ENCODE measurements at places on chromosomes 5 and 9.

GRCh38 chr5:2047341-2047927 lies 164.7 kb upstream of the IRX4 start:
- no peak for DNase-seq

DNA sequence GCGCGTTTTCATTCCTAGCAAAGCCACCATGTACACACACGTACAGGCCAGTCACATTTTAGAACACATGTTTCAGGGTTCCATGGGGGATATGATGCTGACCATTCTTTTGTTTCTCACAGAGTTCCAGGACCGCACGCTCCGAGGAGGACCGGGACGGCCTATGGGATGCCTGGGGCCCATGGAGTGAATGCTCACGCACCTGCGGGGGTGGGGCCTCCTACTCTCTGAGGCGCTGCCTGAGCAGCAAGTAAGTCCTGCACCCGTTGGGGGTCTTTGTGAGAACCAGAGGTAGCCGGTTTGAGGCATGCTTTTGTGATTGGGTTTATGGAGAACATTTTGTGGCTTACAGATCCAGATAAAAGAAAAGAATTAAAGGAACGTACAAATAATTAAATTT lies 30.8 kb downstream of the ADAMTSL1 start:
- no peak for DNase-seq

DNA sequence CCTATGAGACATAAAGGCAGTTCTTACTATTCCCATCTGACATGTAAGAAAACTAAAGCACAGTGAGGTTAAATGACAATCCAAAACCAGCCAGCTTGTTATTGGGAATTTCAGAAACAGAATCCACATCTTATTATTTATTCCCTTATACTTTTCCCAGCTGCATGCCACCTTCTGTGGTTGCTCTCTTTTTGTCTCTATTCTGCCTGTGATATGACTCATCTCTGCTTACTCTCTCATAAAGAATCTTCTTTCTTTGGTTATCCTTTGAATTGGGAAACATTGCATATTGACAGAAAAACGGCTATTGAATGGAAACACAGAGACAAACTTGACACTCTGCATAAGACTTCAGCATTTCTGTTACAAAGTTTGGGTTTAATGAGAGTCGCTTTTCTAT lies 183.2 kb downstream of the TLR4 start:
- no peak for DNase-seq

DNA sequence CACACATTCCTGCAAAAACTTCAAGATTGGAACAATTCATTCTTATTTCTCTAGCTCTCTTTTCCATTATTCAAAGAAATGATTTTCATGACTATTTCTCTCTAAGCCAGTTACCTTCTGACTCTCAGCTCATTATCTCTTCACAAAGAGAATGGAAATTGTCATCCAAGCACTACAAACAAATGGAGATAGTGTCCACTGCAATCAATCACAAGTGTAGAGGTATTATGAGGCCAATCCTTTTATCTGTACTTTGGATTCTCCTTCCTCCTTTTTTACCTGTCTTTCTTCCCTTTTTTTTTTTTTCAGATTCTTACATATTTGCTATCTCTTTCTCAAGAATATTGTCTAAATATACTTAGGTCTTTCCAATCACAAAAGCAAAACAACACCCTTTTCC lies 497.7 kb upstream of the MEF2C start:
- no peak for DNase-seq

DNA sequence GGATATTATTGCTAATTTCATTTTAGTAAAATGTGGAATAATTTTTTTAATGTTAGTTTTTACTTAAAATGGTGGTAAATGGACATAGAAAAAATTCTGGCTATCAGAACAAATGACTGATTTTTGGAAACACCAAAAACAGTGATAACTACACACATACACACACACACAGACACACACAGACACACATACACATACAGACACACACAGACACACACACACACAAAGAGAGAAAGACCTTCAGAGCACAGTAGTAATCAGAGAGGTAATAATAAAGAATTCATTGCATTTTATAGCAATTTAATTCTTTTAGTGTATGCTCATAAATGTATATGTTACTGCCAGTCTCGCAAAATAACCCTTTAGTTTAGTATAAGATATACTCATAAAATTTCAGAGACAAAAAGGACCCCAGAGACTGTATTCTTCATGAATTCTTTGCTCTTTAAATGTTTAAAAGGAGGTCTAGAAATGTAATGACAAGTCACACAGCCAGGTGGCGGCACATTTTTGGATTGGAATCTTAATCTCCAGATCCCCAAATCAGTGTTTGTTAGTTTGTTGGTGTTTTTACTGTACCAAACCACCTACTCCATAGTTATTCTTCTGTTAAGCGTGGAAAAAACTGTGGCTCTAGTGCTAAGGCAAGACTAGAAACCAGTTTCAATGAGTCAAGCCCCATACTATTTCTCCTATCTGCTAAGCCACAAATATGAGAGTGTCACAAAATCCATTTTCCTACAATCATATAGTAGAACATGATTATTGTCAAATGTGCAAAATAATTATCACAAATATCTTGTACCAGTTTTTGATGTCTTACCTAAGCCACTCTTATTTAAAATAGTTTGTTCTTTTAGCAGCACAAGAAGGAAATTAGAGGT lies 109.9 kb downstream of the EDIL3 start:
- peak; percentile 36 for DNase-seq

DNA sequence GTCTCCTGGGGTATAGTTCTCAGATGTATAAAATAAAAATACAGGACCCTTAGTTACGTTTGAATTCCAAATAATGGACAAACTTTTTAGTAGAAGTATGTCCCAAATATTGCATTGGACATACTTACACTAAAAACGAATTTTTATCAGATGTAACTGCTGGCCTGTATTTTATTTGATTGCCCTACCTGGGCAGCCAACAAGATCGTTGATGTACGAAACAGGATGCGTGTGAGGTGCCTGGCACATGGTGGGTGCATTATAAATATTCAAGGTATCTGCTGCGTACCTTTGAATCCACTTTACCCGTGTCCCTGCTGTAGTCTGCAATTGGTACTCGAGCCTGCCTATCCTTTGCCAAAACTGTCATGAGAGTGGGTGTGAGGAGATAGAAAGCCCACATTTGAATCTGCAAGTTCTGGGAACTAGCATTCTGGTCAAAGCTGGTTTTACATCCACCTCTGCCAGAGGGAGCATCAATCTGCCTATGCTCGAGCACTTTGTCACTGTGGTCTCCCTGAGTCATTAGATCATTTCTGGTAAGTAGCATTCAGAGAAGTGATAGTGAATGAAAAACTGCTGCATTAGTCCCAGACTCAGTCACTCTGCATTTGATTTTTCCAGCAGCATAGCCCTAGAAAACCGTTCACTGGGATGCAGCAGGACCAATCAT lies 133.7 kb upstream of the IQGAP2 start:
- DNase-seq = no peak

GRCh38 chr5:107088907-107089306 lies 581.8 kb downstream of the EFNA5 start:
- DNase-seq = no peak

GRCh38 chr5:52987711-52988331 lies 1.3 kb upstream of the ITGA2 start:
- peak; percentile 67 for DNase-seq

GRCh38 chr9:121744002-121744686 lies 92.7 kb downstream of the DAB2IP start:
- DNase-seq = no peak

- no peak for DNase-seq
Observed at GRCh38 chr5:14956423-14957046, 85.0 kb upstream of the ANKH start.

DNA sequence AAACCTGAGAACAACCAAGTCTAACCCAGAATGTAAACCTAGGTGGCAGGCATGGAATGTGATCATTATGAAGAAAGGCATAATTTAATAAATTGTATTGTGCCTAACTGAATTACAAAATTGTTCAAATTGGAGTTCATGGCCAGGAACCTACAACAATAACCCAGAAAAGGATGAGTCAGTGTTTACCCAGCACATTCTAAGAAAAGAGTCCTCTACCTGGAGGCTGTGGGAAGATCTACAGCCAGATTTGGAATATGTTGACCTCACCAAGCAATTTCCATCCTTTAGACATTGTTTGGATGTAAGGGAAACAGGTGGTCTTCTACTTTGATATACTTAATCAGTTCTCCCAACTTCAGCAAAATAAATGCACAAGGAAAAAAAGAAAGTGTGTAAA lies 152.2 kb downstream of the TMEM161B start:
- no peak for DNase-seq

DNA sequence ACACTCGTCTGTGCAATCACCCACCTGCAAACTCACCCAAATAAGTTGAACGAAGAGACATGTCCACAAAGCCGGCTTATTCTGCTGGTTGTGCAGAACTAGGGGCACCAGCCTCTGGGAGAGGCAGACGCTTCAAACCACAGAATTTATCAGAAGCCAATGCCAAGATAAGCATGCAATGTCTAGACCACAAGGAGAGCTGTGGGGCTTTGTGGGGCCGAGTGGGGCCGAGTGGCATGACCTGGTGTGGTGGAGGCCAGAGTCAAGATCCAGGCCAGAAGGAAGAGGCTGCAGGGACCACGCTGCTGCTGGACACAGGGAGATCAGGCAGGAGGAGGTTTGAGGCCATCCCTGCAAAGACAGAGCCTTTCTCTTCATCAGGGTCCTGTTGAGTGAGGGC lies 259.0 kb downstream of the IRX2 start:
- no peak for DNase-seq

- no peak for DNase-seq
Observed at GRCh38 chr5:74173241-74173640, 467.3 kb downstream of the ENC1 start.

DNA sequence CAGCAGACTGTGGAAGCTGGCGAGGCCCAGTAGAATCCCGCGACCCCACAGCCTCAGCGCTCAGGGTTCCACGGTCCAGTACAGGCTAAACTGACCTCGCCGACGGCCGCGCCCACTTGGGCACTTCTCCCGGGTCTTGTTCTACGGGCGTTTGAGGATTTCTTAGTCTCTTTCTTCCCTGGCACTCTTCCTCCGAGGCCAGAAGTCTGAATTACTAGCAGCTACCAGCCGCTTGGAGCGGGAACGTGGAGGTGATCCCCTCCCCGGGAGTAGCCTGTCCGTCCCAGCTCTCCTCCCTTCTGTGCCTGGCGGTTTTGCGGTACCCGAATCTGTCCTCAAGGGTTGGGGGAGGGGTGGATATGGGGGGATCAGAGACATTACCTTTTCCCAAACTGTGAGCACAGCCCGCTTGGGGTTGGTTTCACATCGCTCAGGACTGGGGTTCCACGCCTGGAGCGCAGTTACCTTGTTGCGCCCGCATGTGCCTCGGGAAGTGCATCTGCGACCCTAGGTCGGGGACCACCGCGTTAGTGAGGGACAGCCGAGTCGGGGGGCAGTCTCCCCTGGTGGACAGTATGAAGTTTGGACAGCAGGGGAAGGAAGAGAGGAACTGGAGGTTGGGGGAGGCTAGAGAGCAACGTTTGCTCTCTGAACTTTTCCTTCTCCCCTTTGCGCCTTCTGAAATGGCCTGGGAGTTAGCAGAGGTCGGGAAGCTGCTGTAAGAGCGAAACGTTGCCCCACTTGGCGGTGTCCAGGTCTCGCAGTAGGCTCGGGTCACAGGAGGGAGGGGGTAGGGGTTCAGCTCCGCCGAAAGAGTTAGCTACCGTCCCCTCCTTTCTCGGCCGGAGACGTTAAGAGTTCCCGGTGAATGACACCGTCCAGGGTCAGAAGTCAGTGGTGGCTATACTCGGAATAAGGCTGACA lies 190.8 kb downstream of the MEF2C start:
- no peak for DNase-seq

DNA sequence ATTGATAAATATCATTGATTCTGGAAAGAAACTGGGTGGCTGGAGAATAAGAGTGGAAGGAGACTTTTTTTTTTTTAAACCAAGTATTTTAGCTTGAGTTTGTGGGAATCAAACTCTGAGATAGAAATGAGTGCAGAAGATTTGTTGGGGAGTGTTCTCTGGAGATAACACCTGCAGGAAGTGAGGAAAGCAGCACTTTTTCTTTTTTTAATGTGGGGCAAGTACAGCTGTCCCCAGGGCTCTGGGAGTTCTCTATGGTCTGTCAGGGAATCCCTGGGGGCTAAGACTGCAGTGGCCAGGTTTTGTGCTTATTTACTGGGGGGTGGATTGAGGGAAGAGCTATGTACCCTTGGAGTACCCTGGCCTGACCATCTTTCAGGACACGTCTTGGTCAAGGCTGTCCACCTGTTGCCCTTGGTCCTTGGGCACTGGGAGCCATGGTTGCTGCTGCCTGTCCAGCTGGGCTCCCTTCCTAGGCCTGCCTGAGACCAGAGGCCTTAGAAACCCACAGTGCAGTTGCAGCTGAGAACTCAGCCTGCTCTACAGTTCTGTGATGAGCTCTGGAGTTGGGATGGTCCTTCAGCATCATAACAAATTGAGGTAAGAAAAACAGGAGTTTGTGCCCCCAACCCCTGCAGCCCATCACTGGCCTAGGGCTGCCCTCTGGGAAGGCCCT lies 85.8 kb downstream of the PHAX start:
- no peak for DNase-seq

DNA sequence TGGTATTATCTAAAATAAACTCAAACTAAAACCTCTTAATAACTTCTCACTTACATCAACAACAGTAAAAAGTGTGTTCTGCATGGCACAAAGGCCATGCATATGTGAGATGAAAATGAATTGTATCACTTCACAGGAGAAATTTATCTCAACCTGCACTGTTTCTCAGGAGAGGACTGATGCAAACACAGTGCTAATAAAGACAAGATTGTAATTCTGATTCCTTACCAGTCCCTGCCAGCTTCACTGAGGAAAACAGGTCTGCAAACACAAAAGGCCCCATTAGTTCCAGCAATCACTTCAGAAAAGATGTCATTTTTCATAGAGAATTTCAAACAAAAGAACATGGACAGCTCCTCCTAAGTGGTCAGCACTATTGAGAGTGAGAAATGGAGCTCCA lies 117.3 kb upstream of the PDE4D start:
- DNase-seq = no peak

All from amniotic epithelial cell (primary cell).